H1 (cell line): ENCODE measurements at places on chromosomes 6 and 20.

DNA sequence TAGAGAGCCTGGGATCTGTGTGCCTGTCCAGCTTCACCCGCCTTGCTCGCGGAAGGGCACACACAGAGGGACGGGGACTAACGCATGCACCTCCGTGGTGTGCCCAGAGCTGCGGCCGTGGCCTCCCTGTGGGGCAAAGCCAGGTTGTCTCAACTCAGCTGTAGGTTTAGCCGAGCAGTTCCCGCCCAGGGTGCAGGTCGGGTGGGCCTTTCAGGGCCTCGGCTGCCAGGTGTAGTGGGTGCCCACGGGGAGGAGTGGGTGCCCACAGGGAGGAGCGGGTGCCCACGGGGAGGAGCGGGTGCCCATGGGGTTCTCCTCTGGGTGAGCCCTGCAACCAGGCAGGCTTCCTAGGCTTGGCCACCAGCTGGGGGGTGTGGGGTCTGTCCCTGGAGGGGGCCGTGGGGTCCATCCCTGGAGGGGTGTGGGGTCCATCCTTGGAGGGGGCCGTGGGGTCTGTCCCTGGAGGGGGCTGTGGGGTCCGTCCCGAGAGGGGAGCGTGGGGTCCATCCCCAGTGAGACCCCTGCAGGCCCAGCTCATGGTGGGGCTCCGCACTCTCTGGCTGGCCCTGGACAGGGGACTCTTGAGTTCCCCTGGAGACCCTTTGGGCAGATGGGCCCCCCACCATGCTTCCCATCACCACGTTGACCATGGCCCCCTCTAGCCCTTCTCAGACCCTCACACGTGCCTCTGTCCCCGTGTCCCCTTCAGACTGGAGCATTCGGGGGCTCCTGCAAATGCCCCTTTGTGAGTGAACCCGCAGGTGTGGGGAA lies 37.8 kb upstream of the CHRNA4 start:
- H3K36me3 ChIP-seq: no peaks in the 10 kb centered on the region
- DNase-seq: no peak
- H3K27me3 ChIP-seq: no peaks in the 10 kb centered on the region
- H3K4me1 ChIP-seq: peaks cover 11% of the 10 kb centered on the region
- no peak overlapping the region; the same call in 1 of the 2 replicates for H3K27ac ChIP-seq

- peaks cover 13% of the 10 kb centered on the region for H3K36me3 ChIP-seq
- no peak overlapping the region; the same call in 1 of the 2 replicates for H3K27ac ChIP-seq
- H3K27me3 ChIP-seq: no peaks in the 10 kb centered on the region
- no peak for DNase-seq
- H3K4me1 ChIP-seq: peaks cover 21% of the 10 kb centered on the region
- H3K4me3 ChIP-seq: peak overlapping the region; percentile 67
Observed at GRCh38 chr6:32189742-32190053, 304 bp downstream of the PBX2 start.

DNA sequence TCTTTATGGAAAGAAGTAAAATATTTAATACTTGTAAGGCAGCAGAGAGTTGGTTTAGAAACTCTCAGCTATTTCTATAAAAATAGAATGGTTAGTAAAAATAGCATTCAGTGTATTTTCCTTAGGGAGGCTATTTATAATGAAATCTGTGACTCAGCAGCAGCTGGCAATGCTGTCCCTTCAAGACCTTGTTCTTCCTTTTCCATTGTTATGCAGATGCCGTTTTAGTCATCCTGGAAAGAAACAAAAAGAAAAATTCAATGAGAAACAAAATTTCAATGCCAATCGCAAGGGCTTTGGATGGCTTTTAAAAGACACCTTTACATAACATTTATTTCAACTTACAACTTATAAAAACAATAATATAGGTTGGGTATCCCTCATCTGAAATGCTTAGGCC lies 17.5 kb downstream of the MPC1 start:
- peak overlapping the region; percentile 60; the same call in 1 of the 2 replicates for H3K27ac ChIP-seq
- peaks cover 13% of the 10 kb centered on the region for H3K4me1 ChIP-seq
- H3K4me3 ChIP-seq: no peak overlapping the region
- H3K27me3 ChIP-seq: no peaks in the 10 kb centered on the region
- DNase-seq: no peak
- no peaks in the 10 kb centered on the region for H3K36me3 ChIP-seq

DNA sequence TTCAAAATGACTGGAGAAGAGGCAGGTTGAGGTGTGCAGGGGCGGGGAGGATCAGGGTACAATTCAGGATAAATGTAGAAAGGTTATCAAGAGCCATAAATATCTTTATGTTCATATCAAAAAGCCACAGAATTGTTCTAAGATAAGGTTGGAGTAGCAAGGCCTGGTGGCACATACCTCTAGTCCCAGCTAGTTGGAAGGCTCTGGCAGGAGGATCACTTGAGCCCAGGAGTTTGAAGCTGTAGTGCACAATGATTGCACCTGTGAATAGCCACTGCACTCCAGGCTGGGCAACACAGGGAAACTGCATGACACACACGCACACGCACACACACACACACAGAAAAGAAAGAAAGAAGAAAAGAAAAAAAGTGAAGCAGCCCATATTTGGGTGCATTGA lies 194.8 kb downstream of the GRIK2 start:
- no peak overlapping the region for H3K4me3 ChIP-seq
- H3K4me1 ChIP-seq: no peaks in the 10 kb centered on the region
- H3K36me3 ChIP-seq: no peaks in the 10 kb centered on the region
- no peaks in the 10 kb centered on the region for H3K27me3 ChIP-seq

DNA sequence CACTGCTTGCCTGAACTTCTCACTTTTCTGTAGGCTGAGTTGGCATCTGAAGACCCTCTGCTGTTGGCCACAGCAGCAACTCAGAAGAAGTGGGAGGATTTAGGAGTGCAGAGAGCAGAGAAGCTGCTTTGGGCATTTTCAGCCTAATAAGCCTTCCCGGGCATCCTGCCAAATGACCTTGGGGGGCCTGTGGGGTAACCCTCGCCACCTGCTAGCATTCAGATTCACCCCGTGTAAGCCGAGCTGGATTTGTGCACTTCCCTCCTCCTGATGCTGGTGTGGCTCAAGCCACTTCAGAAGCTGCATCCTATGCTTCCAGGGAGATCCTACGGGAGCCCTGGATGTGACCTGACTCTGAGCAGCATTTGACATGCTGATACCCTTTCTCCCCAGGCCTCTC lies 114.8 kb downstream of the LRFN2 start:
- no peaks in the 10 kb centered on the region for H3K36me3 ChIP-seq
- no peak for DNase-seq
- H3K27ac ChIP-seq: no peak overlapping the region
- no peaks in the 10 kb centered on the region; the same call in 1 of the 2 replicates for H3K27me3 ChIP-seq
- peaks cover 2% of the 10 kb centered on the region for H3K4me1 ChIP-seq
